ENCODE measurements at places on chromosomes 7 and 10.

DNA sequence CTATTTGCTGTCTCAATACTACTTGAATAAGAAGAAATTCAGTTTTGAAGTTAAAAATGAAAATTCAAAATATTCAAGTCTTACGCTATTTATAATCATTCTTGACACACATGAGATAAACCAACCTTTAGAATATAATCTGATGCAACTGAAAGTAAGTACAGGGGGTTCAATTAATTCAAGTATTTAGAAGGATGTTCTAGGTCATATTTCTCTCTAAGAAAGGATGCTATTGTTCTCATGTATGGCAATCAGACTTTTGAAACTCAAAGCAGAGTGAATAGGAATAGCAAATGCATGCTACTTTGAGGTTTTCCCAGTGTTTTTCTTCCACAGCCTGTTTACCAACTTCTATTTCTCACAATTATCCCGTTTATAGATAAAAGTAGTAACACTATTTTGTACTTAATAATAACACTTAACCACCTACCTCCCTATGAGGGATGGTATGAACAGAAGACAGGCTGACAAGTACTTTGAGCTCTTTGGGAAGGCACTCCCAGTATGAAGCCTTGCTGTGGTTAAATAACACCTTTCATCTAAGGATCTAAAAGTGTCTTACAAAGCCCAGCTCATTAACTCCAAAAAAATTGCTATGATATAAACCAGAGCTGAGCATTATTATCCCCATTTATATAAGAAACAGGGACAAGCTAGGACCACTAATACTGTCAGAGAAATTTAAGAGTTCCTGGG lies 18.0 kb upstream of the SPOCK2 start:
- no peaks in the 10 kb centered on the region for H3K36me3 ChIP-seq
- H3K27ac ChIP-seq: no peak overlapping the region
- peaks cover 5% of the 10 kb centered on the region for H3K4me1 ChIP-seq
- DNase-seq: no peak

DNA sequence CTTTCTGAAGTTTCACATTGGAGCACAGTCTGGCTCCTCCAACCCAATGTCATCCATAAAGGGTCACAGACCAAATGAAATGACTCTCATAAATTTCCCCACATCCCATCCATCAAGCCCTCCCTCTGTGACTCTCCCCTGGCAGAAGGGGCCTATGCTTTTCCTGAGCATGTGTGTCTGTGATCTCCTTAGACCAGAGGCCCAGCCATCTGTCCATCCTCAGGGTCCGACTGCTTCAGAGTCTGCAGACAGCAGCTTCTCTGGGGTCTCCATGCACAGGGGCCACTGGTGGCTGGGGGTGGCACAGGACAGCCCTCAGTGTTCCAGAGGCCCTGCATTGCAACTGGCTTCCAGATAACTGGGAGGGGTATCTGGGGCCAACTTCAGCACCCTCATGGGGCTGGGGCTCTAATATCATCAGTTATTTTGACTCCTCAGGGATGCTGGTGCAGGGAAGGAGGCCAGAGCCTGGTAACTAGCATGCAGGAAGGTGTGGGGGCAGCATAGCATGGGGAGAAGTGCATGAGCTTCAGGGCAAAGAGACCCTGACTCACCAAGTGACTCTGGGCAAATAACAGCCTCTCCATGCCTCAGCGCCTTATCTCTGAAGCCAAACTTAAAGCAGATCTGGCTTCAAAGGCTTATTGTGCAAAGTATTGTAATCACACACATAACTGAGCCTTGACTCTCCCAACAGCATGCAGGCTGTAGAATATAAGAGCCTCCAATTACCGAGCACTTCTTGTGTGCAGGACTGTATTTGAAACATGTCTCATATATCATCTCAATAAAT lies 266.9 kb downstream of the GRID1 start:
- H3K4me3 ChIP-seq: no peak overlapping the region
- H3K27me3 ChIP-seq: peaks cover 5% of the 10 kb centered on the region
- H3K27ac ChIP-seq: no peak overlapping the region
- no peak for DNase-seq

- no peaks in the 10 kb centered on the region for H3K27me3 ChIP-seq
- peak; percentile 77 for DNase-seq
- H3K4me1 ChIP-seq: no peaks in the 10 kb centered on the region
- no peak overlapping the region for H3K27ac ChIP-seq
- no peak overlapping the region for H3K4me3 ChIP-seq
- H3K36me3 ChIP-seq: no peaks in the 10 kb centered on the region
These were observed 2.4 kb upstream of the TAS2R38 start for GRCh38 chr7:141975806-141976523.

GRCh38 chr7:124183649-124184048 lies 150.8 kb upstream of the TMEM229A start:
- no peaks in the 10 kb centered on the region for H3K4me1 ChIP-seq
- DNase-seq: no peak
- H3K27me3 ChIP-seq: no peaks in the 10 kb centered on the region
- H3K4me3 ChIP-seq: no peak overlapping the region

GRCh38 chr7:123709525-123709924 lies 39.3 kb downstream of the WASL start:
- H3K27me3 ChIP-seq: no peaks in the 10 kb centered on the region
- peak; percentile 23 for DNase-seq
- H3K4me3 ChIP-seq: no peak overlapping the region
- H3K36me3 ChIP-seq: peaks cover 35% of the 10 kb centered on the region

GRCh38 chr10:100928039-100928438 lies 15.3 kb downstream of the SLF2 start:
- no peaks in the 10 kb centered on the region for H3K4me1 ChIP-seq
- no peak overlapping the region for H3K27ac ChIP-seq
- no peak for DNase-seq
- no peaks in the 10 kb centered on the region for H3K27me3 ChIP-seq

Data from A673 (cell line).